ENCODE measurements at places on chromosomes 5 and 9.
A peak's percentile ranks its signal among the peaks of the same experiment; 100 is the strongest.

DNA sequence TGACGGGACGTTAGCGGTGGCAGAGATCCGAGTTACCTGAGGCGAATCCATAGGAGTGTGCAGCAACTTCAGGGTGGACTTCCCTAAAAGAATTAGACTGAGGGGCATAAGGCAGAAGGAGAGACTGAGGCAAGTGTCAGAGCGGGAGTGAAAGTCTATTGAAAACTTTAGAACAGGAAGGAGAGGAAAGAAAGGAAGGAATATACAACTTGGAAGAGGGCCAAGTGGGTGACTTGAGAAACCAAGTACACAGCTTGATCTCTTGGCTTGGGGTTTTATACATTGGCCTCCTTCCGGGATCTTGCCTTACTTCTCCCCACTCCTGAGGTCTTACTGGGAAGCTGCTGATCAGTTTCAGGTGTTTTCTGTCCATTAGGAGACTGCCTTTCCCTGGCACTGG lies 84.9 kb downstream of the SNX18 start:
- no peak for DNase-seq

- peak; percentile 35 for DNase-seq
Observed at GRCh38 chr5:36152324-36153297, 700 bp downstream of the SKP2 start.

DNA sequence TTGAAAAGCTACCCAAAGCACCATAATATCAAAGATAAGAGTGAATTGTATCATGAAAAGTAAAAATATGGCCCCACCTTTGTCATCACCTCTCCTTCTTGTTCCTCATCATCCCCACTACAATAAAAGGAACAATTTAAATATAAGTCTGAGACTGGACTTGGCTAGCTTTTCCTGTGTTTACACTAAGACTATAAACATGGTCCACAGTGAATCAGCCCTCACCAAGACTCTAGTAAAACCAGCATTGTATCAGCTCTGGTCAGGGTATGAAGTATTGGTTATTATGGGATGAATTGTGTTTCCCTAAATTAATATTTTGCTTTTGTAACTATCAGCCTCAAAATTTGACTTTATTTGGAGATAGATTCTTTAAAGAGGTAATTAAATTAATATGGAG lies 105.4 kb downstream of the SLC25A46 start:
- DNase-seq = no peak

DNA sequence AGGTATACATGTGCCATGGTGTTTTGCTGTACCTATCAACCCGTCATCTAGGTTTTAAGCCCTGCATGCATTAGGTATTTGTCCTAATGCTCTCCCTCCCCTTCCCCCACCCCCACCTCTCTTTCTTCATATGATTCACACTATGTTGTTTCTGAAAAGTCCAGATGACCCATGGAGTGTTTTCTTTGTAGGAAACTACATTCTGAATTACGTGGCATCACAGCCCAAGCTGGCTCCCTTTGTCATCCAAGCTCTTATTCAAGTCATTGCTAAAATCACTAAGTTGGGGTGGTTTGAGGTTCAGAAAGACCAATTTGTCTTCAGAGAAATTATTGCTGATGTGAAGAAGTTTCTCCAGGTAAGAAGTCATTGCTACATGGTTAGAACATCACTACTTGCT lies 30.4 kb downstream of the RANBP17 start:
- DNase-seq = peak; percentile 56

GRCh38 chr5:130251931-130252330 lies 347.7 kb downstream of the CHSY3 start:
- no peak for DNase-seq

GRCh38 chr5:176818391-176819098 lies 8.2 kb downstream of the UNC5A start:
- DNase-seq = no peak

GRCh38 chr5:131384616-131385214 lies 120.9 kb downstream of the CDC42SE2 start:
- no peak for DNase-seq

DNA sequence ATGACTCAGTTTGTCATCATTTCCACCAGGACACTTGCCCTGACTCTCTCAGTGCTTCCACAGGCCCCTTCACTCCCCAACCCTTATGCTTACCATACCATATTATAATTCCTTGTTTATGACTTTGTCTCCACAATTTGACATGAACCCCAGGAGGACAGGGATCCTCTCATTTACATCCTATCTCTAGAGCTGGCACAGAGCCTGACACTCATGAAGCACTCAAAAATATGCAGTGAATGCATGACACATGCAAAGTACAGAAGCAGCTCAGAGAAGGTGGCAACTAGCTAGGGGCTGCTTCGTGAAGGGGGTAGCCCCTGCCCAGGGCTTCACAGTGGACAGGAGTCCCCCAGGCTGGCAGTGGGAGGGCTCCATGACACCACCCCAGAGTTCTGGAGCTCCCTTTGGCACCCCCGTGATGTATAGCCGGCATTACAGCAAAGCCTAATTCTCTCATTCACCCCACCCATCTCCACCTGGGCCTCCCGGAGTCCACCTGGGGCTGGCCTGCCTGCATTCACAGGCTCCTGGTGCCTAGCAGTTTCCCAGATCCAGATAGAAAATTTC lies 112.0 kb upstream of the SPOCK1 start:
- DNase-seq = no peak

- peak; percentile 7 for DNase-seq
Observed at GRCh38 chr5:30156156-30156555, 1037.3 kb upstream of the CDH6 start.

GRCh38 chr9:7117676-7118561 lies 360.1 kb downstream of the KDM4C start:
- DNase-seq = peak; percentile 48

- DNase-seq = no peak
Observed at GRCh38 chr9:111810908-111811307, 16.2 kb upstream of the SHOC1 start.

DNA sequence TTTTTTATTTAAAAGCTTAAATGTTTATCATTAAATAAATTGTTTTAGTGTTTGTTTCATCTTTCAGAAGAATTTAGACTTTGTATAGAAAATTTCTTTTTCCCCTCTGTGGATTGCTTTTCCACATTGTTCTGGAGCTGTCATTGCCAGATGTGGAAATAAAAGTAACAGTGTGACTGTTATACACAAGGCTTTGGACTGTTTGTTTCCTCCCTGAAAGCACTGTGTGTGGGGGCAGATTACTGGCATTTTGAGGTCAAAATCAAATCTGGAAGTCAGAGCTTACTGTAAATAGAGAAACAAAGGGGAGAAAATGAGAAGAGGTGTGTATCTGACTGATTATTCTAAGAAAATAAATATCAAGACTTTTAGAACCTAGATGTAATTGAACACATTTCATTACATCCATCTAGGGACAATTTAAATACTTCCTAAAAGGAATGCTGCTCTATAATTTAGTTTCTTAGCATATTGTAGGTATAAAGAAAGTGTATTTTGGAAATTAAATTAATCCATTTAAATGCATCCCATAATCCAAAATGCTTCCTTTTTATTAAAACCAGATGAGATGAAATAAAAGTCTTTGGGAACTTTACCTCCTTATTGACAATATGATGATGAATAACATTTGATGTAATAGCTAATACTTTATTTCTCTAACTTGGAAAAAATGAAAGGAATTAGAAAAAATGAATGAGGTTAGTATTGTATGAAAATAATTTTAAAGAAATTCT lies 51.9 kb downstream of the ERCC6L2 start:
- no peak for DNase-seq

DNA sequence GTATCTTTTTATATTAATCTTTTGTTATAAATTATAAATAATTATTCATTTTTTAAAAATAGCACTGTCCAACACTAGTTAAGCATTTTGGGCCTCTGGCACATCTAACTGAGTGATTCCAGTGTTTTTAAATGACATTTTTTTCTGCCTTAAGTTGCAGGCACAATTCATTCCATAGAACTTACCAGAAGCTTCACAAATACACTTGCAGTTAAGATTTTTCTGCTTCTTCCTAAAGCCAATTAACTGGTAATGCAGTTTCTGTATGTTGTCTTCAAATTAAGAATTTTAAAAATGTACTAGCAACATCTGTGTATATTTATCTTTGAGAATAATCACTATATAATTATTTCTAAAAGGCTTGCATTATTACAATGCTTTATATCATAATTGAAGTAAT lies 11.2 kb upstream of the NFIB start:
- no peak for DNase-seq

DNA sequence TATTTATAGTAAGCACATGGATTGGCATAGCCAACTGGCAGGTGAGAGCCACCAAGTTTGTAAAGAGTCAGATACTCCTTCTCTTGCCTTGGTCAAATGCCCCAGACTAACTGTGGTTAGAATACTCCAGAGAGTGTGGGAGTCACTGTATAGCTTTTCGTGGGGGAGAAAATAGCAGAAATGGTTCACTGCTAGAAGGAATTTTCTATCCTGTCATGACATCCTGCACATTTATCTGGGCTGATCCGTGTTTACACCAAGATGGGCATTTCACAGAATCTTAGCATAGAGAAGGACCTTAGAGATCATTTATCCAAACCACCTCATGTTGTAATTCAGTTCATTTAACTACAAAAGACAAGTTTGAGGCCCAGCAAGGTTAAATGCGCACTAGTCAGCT lies 460.8 kb downstream of the ENC1 start:
- peak; percentile 15 for DNase-seq

GRCh38 chr5:62214701-62215100 lies 91.3 kb upstream of the KIF2A start:
- DNase-seq = peak; percentile 1

GRCh38 chr9:136974817-136975535 lies 2.3 kb upstream of the PTGDS start:
- no peak for DNase-seq

DNA sequence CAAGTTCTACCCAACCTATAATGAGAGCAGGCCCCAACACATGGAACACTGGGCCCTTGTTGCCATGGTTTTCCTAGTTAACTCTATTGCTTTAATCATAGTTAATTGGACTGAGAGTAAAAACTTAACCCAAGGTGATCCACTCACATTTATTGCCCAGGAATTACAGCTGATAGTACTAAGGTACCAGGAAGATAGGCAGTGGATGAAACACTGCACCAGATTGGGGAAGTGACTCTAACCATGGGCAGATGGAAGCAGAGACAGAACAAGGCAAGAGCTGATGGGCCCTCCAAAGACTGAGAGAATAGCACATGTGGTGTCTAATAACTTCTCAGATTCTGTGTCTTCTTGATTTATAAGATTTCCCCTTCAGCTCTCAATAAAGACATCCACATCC lies 145.7 kb upstream of the TRIM32 start:
- no peak for DNase-seq
